ENCODE measurements at places on chromosomes 5 and 9.

DNA sequence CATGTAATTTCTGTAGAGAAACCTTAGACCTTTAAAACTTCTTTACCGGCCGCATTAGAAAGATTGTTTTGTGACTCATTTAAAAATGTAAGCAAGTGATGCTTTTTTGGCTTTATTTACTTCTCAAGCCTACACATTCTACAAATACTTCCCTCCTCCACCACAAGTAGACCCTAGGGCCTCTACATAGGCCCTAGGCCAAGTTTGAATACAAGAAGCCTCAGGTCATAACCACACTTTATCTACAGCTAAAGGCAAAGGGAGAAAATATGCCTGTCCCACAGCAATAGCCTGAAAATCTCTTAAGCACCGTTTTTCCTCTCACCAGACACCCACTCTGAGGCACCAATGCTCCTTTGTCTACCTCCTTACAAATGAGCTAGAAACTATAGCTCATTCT lies 53.9 kb downstream of the CSNK1A1 start:
- no peak for DNase-seq

DNA sequence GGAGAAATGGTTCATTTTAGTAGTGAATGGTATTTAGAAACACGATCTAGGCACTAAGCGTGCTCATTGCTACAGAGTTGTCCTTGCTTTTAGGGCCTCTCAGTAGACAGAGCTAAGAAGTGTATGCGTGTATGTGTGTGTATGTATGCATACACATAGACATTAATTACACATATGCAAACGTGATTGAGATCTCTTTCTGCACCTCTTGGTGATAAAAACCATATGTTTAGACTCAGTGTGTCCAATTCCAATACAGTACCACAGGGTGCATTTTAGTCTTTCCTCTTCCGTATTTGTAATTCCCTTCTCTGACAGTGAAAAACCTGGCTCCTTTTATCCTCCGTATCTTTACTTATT lies 13.1 kb downstream of the TRIO start:
- DNase-seq = no peak

DNA sequence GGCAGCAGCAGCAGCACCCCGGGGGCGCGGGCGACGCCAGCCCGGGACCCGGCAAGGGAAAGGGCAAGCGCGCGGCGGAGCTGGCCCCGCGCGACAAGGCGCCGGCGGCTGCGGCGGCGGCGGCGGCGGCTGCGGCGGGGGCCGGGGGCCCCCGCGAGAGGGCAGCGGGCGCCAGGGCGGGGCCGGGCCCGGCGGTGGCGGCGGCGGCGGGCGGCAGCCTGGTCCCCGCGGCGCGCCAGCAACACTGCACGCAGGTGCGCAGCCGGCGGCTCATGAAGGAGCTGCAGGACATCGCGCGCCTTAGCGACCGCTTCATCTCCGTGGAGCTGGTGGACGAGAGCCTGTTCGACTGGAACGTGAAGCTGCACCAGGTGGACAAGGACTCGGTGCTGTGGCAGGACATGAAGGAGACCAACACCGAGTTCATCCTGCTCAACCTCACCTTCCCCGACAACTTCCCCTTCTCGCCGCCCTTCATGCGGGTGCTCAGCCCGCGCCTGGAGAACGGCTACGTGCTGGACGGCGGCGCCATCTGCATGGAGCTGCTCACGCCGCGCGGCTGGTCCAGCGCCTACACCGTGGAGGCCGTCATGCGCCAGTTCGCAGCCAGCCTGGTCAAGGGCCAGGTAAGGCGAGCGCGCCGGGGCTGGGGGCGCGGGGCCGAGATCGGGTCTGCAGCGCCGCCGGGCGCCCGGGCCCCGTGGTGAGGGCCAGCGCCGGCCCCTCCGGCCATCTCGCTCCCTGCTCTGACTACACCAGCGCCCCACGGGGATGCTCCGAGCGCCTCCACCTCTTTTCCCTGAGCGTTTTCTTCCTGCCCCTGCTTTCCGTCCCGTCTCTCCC lies at the start of gene UBE2QL1:
Gene UBE2QL1 (plus strand): TSS at position 238 of the 843 bp plus-strand sequence. CDS start 35 bp downstream, at position 273.
- DNase-seq = no peak

GRCh38 chr9:20929276-20929675 lies 102.2 kb downstream of the HACD4 start:
- DNase-seq = no peak

DNA sequence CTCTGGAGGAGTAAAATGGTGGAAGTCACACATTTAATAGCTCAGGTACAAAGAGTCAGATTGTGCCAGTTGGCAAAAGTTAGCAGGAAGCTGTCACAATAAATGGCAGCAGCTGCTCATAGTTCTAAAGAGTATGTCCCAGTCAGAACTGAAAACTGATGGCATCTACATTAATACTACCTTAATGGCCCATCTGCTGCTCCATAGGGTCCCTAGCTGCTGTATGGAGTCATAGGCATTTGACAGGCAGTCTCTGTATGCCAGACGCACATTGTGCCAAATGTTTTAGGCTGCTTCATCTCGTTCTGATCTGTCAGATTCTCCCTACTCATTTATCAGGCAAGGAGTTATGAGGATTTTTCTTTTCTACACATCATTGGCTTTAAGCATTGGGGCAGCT lies 515.8 kb upstream of the ARRDC3 start:
- DNase-seq = no peak

DNA sequence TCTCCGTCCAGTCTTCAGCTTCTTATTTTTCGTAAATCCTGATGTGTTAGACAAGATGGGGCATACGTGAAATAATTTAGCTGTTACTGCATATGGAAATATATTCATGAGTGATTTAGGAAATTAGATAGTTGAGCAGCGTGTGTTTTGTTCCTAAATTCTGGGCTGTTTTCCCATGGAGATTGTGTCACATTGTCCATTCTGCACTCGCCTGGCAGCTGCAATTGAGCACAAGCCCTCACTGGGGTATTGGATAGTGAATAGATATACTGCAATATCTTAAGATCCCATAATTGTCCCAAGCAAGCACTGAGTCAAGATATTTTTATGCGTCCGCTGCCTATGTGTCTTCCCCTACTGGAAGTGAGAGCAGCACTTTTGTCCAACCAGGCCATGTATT lies 1027.1 kb upstream of the WWC1 start:
- no peak for DNase-seq

DNA sequence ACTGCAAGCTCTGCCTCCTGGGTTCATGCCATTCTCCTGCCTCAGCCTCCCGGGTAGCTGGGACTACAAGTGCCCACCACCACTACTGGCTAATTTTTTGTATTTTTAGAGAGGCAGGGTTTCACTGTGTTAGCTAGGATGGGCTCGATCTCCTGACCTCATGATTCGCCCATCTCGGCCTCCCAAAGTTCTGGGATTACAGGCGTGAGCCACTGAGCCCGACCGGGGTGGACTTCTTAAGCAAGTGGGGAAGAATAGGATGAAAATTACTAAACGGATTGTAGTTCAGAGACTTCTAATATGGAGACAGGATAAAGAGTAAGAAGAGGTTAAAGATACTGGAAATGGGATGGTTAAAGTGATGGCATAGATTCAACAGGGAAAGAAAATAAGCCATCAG lies 132.3 kb upstream of the IRX2 start:
- no peak for DNase-seq

- no peak for DNase-seq
These were observed 166.9 kb downstream of the OLFM1 start for GRCh38 chr9:135254176-135255032.

Measured in PC-9 (cell line).